Fibroblast of upper back skin (primary cell): ENCODE measurements at places on chromosomes 16 and 17.
A peak's percentile ranks its signal among the peaks of the same experiment; 100 is the strongest.

GRCh38 chr16:53597776-53598175 lies 94.8 kb upstream of the AKTIP start:
- no peak for DNase-seq

DNA sequence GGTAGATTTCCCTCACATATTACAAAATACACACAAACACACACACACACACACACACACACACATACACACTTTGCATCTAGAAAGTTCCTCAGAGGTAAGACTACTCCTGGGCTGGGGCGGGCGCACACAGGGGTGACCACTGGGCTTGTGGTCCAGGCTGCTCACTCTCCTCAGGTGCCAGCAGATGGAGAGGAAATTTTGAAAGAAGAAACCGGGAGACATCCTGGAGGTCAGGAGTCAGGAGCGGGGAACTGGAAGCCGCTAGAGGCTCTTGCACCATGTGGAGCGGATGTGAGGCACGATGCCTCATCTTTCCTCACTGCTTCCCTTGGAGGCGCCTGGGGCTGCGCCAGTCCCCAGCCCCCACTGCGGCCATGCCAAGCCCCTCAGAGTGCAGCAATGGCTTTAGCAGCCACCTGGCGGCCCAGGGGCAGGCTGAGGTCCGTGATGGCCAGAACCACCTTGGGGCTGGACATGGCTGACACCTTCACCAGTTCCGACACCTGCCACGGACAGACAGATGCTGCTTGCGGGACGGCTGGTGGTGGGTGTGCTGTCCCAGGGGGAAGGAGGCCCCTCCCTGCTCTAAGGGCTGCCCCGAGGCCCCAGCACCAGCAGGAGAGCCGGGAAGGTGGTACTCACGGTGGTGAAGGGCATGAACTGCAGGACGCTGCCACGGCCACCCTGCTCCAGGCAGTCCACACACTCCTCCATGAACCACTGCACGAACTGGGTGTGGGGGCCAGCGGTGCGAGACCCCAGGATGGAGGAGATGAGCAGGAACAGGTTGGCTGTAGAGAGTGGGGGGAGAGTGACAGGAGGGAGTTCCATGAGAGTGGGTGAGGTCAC lies 4.1 kb downstream of the CSF3 start:
- DNase-seq, result peak; percentile 60

- DNase-seq, result no peak
These were observed 1.9 kb downstream of the ARL16 start for GRCh38 chr17:81681672-81682071.

DNA sequence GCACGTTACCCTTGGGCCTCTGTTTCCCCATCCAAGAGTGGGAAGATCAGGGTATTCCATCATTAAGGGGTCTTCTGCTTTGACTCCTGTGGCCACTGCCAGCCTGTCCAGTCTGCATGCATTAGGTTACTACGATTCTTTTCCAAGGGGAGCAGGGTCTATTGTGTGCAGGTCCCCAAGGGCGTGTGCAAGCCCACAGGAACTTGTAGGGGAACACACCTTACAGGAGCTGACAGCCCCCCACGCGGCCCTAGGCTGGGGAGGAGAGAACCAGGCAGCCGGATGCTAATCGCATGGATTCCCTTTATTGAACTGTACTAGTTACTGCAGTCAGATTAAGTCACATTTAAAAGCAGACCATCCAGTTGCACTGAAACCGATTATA lies 116.7 kb downstream of the C16orf78 start:
- DNase-seq, result no peak

- no peak for DNase-seq
These were observed 228.1 kb upstream of the TNRC6C start for GRCh38 chr17:77730376-77730775.

- DNase-seq, result no peak
These were observed 213.5 kb downstream of the BCAS3 start for GRCh38 chr17:60891149-60891548.

GRCh38 chr17:42531455-42532354 lies 4.3 kb upstream of the NAGLU start:
- no peak for DNase-seq

GRCh38 chr16:58487566-58488351 lies 12.2 kb upstream of the NDRG4 start:
- DNase-seq, result peak; percentile 68

- no peak for DNase-seq
These were observed 22.0 kb downstream of the SMPD3 start for GRCh38 chr16:68426347-68426652.

- DNase-seq, result peak; percentile 98
These were observed 49.7 kb downstream of the TUBD1 start for GRCh38 chr17:59842901-59843652.
